Astrocyte of the spinal cord (primary cell): ENCODE measurements at places on chromosomes 3 and 15.

DNA sequence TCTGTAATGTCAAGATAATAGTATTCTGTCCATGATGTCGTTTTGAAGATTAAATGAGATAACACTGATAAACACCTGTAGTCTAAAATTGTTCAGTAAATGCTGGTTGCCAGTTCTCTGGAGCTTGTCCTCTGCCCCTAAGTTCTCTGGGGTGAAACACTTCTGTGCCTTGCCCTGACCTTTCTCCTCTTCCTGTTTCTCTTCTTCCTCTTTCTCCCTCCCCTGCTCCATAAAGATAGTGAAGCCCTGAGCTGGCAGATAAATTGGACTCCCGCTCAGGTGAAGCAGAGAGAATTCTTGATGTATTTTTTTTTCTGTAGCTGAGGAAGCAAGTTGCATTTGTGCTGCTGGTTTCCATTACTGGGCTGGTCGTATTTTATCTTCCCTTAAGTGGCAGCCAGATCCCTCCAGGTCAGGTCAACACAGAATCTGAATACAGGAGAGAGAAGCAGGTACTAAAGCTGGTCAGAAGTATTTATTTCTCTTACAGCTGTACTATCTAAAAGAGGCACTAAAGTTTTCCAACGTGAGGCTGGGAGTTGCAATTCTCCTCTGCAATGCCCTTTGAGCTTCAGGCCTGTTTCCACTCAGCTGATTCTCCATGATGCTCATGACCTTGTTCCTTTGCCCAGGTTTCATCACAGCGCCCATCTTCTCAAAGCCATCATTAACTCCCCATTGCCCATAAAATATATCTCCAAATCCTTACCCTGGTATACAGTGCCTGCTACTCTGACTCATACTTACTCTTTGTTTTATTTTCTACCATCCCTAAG is 319.3 kb upstream of the CFAP20DC start:
- DNase-seq, result no peak

DNA sequence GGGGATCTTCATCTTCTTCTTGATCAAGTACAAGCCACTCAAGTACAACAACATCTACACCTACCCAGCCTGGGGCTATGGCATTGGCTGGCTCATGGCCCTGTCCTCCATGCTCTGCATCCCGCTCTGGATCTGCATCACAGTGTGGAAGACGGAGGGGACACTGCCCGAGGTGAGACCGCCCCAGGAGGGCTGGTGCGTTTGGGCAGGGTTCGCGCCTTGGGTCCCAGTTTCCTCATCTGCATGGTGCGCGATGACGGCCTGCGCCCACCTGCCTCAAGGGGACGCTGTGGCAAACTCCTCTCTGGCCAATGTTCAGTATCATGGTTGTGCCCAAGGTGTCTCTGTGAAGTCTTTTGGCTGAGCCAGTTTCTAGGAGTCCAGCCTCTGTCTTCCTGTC is 57.5 kb upstream of the SLC6A1 start:
- DNase-seq, result no peak

DNA sequence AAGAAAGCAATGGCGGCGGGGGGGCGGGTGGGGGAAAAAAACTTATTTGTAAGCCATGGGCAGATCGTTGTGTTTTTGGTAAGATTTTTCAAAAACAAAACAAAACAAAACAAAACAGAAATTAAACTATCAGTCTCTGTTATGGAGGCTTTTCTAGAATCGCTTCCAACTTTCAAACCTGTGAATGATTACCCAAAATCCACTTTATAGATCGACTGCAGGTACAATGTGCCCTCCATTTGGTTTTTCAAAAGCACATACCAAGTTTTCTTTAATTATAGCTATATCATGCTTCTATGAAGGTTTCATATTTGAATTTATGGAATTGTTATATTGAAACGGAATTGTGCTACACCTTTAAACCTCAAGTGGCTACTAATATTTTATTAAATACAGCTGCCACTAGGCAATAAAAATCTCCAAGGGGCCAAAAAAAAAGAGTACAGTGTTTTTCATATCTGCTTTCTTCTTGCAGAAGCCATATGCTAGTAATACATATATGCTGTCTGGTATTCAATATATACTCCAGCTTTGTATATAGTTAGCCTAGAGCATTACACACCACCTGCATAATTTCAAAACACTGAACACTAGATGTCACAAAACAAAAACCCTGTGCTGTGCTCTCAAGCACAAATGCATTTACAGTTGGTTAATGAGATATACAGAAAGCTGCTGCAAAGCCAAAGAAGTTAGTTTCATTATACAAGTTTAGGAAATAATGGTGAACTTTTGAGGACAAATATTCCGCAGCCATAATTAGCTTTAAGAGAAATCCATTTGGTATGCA is 683.8 kb upstream of the NR2F2 start:
- no peak for DNase-seq

DNA sequence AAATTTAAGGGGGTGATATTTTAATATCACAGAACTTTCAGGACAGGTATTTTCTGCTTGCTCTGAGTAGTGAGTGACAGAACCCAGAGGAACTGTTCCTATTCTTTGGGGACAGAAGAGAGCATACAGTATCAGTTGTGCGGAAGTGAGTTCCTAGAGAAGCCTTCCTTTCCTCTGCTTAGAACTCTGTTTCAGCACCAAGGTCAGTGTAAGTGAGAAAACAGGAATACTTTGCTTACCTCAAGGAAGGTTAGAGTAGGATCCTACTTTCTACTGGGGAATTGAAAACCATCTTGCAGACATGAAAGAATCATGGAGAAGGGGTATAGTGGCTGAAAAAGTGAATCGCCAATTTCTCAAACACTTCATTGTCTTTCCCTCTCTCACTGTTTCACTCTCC is 542.4 kb downstream of the SQOR start:
- DNase-seq, result no peak

GRCh38 chr15:46941241-46941640 is 776.1 kb upstream of the SEMA6D start:
- no peak for DNase-seq

GRCh38 chr15:66326051-66326450 is 30.4 kb downstream of the TIPIN start:
- DNase-seq, result no peak

- peak; percentile 95 for DNase-seq
Measured at GRCh38 chr3:47009225-47010110, 30.0 kb downstream of the NBEAL2 start.

GRCh38 chr3:50422153-50422552 is 62.8 kb upstream of the TMEM115 start:
- no peak for DNase-seq

DNA sequence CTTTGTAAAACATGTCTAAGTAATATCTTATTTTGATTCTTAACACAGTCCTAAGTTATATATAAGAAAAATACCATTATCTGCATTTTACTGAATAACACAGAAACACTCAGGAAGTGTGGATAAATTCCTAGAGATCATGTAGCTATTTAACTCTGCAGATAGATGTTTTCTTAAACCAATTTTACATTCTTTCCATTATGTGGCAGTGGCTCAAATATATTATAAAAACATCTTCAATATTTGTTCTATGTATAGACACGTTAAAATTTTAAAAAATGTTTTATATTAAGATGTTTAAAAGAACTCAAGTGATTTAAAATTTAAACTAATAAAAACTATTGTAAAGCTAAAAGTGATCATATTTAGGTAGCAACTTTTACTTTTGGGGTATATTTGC is 683.8 kb downstream of the DIPK2A start:
- DNase-seq, result no peak

- DNase-seq, result no peak
Measured at GRCh38 chr3:172046268-172046915, 7.0 kb downstream of the FNDC3B start.

DNA sequence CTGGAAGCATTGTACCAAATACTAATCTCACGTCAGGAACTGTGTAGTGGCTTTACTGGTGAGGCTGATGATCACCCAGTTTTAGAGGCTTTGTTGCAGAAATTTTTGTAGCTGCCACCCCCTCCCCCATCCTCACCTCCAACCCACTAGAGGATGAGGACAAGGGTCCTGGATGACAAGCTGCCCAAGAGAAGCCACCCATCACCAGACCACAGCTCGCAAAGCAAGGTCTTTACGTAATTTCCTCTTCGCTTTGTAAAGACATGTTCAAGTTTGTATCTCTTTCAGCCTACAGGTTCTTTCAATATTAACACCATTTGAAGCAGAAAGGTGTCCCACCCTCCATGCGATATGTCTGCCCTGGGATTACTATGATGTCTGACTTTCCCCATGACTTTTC is 74.2 kb downstream of the LDHAL6B start:
- no peak for DNase-seq

GRCh38 chr3:32488474-32489008 is 14.1 kb downstream of the CMTM6 start:
- DNase-seq, result no peak

DNA sequence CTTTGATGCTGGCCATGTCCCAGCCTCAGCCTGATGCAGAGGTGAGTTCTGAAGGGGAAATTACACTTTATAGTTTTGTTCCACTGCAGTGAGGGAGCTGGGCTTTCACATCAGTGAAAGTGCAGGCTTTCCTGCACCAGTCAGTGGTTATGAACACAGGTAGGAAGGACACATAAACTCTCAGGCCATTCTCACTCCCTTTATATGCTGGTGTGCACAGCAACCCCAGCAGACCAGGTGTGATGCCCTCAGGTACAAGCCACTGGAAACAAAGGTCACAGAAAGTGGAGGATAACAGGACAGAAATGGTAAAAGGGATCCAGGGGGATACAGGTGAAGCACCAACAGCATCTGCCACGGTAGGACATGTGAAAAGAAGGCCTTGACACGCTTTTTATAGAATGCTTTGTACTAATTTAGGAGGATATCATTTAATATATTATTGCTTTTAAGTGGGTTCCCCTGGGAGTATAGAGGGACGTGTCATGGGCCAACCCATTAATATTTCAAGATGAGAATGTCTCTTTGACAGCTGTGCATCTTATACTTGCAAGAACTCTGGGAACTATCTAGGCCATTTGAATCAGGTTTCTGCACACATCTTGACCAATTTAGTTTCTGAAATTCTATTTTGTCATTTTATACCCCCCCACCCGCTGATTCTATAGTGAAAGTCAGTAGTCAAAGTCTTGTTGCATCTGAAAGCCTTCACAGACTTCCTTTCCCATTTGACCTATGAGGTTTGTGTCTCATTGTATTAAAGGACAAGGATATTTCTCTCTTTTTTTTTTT is 25.0 kb upstream of the BLM start:
- DNase-seq, result no peak

DNA sequence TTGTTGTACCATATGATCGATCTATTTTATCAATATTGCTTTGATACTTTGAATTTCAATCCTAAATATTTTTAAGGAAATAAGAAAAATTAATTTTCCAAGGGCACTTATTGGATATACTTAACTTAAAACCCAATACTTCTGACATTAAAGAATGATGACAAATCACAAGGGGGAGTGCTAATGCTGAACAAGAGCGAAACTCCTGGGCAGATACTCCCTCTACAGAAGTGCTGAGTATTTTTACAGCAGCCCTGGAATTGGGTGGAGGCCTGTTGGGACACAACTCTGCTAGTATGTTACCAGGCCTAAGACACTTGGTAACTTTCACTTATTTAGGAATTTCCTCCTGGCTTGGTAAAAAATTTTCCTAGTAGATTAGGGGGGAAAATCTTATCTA is 46.2 kb downstream of the DENND6A start:
- peak; percentile 17 for DNase-seq

GRCh38 chr15:96019114-96019513 is 311.4 kb upstream of the NR2F2 start:
- no peak for DNase-seq

GRCh38 chr3:110504401-110504800 is 567.2 kb upstream of the NECTIN3 start:
- DNase-seq, result no peak

- peak; percentile 91 for DNase-seq
Measured at GRCh38 chr3:157122116-157122515, 37.8 kb downstream of the CCNL1 start.

DNA sequence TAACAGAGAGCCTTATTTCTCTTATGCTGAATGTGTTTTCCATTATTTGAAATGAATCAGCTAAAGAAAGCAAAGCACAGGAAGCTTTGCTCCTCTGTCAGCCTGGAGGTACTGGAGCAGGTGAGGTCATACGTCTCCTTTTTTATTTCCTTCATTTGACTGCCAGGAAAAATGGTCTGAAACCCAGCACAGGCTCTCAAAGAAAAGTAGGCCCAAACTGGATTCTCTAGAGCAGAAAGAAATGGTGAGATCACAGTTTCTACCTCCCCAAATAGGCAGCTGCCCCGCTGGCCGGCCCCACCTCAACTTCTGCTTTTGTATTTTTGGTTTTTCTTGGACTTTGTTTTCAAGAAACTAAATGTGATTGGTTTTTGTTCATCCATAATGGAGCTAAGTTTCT is 95.1 kb downstream of the RPL39L start:
- peak; percentile 29 for DNase-seq

DNA sequence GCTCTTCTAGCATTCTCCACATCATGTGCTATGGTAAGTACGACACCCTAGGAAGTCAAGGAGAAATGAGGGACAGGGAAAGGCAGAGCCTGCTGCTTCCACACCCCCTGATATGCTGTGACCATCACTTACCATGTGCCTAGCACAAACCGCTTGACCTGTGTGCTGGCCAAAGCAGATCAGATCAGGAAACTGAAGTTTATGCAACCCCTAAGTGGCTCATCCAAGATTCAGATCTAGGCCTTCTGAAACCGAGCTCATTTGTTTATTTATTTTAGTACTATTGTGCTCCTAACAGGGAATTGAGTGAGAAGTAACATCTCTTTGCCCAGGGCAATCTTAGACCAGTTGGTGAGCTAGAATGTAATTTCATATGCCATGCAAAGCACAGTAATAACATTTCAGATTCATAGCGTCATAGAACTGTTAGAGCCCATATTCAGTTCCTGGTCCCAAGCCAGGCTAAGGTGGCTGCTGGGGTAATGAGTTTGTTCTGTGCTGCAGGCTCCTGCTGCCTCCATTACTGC is at the start of gene RTP2:
TSS of gene RTP2 (minus strand) at position 51 of the 527 bp plus-strand sequence. CDS start 429 bp downstream, outside the sequence.
- no peak for DNase-seq

DNA sequence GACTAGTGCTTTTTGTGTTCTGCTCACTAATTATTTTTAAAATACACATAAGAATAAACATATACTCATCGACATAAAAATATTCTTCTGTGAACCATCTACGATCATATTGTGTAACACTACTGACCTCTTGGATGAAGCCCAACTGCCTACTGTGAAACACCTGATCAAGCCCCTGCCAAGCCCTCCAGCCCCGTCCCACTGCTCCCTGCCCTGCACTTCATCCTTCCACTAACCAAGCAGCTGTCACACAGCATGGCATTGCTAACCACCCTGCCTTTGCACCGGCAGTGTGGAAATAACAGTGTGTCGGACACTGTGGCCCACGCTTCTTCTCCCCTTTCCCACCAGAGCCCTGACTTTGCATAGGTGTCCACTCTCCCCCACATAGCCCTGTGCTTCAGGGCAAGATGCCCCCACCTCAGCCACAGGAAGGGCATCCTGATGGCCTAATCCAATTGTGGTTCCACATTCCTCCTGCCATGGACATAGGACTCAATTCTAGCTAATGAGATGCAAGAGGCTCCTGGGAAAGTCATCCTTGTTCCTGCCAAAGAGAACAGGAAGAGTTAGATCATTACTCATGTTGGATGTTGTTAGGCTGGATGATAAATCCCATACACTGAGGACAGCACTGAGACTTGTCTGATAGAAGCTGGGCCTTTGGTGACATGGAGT is 35.0 kb upstream of the ARID3B start:
- DNase-seq, result no peak

GRCh38 chr15:57924598-57924997 is 140.9 kb downstream of the ALDH1A2 start:
- no peak for DNase-seq

- DNase-seq, result no peak
Measured at GRCh38 chr3:143222981-143223380, 103.4 kb downstream of the CHST2 start.

GRCh38 chr3:171685116-171685895 is 125.0 kb downstream of the PLD1 start:
- DNase-seq, result no peak
